ENCODE measurements at places on chromosomes 4 and X. TPM values are rescaled to one million over a fixed set of nuclear protein-coding genes. Genes with fewer than 3 reads are reported as not detected.
A peak's percentile ranks its signal among the peaks of the same experiment; 100 is the strongest.

ARR3 gene
- not detected for polyA plus RNA-seq

TBC1D1 gene
- 119 TPM for polyA plus RNA-seq

PITX2 gene
- 0.04 TPM for polyA plus RNA-seq

TMPRSS11B gene
- not detected for polyA plus RNA-seq

IL1RAPL2 gene
- polyA plus RNA-seq = 0.01 TPM

ZDHHC15 gene
- polyA plus RNA-seq = 1.2 TPM

MBNL3 gene
- polyA plus RNA-seq = 2.0 TPM

DNA sequence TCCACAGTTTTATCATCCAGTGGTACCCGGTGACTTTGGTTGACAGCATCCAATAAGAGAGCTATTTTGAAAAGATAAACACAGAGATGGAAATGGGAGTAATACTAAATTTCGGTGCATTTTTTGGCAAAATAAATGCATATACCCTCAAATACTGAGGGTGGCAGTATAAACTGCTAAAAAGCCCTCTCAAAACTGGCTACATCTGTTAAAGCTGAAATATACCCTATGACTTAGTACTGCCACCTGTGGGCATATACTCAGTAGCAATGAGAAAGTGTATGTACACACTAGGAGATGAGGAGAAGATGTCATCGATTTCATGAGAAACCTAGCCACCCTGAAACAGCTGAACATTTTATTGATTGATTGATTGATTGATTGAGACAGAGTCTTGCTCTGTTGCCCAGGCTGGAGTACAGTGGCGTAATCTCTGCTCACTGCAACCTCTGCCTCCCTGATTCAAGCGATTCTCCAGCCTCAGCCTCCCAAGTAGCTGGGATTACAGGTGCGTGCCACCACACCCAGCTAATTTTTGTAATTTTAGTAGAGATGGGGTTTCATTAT lies 12.2 kb upstream of the TMEM128 start:
- no peak overlapping the region for H3K4me3 ChIP-seq
- H3K27me3 ChIP-seq = no peaks in the 10 kb centered on the region
- peak overlapping the region; percentile 36 for H3K27ac ChIP-seq
- H3K36me3 ChIP-seq = no peaks in the 10 kb centered on the region
- DNase-seq = no peak
- H3K4me1 ChIP-seq = no peaks in the 10 kb centered on the region

DNA sequence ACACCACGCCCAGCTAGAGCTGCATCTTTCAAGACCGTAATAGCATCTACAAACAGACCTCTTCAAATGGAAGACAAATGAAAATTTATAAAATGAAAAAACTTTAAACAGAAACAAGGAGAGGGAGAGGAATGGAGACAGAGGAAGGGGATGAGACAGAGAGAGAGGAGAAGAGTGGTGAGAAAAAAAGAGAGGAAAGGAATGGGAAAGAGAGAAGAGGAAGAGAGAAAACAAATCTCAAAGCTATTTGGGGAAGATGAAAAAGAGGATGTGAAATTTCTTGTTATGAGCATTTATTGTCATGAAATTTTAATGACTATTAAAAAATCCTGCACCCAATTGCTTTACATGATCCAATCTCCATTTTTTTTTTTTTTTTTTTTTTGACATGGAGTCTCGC lies 726.9 kb downstream of the GRID2 start:
- no peaks in the 10 kb centered on the region for H3K36me3 ChIP-seq
- no peak overlapping the region for H3K4me3 ChIP-seq
- H3K27me3 ChIP-seq = no peaks in the 10 kb centered on the region
- no peaks in the 10 kb centered on the region for H3K4me1 ChIP-seq
- DNase-seq = no peak

- H3K4me3 ChIP-seq = no peak overlapping the region
- H3K36me3 ChIP-seq = no peaks in the 10 kb centered on the region
- DNase-seq = no peak
- H3K27ac ChIP-seq = peak overlapping the region; percentile 11
- no peaks in the 10 kb centered on the region for H3K27me3 ChIP-seq
- no peaks in the 10 kb centered on the region for H3K4me1 ChIP-seq
Observed at GRCh38 chr4:186642530-186642929, 81.1 kb downstream of the FAT1 start.

DNA sequence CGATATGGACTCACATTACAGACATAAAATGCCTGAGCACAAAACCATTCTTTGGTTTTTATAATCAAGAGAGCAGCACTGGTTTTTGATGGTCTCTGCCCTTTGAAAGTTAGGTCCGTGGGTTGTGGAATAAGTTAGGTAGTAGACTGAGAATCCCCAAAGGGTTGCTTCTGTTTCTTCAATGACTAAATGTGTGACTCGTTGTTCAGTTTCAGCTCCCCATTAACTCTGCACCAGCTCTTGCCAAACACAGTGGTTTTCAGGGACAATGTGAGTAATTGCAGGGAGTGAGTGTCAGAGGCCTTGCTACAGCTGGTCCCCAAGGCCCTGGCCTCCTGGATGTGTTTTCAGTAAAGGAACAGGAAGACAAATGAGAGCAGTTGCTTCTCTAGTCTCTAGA lies 24.8 kb downstream of the SMIM20 start:
- H3K27ac ChIP-seq = peak overlapping the region; percentile 69
- no peak overlapping the region for H3K4me3 ChIP-seq
- peaks cover 8% of the 10 kb centered on the region for H3K4me1 ChIP-seq
- no peaks in the 10 kb centered on the region for H3K27me3 ChIP-seq
- H3K36me3 ChIP-seq = no peaks in the 10 kb centered on the region
- peak; percentile 36 for DNase-seq

GRCh38 chr4:181757098-181757497 lies 486.1 kb upstream of the TENM3 start:
- no peaks in the 10 kb centered on the region for H3K27me3 ChIP-seq
- H3K4me1 ChIP-seq = no peaks in the 10 kb centered on the region
- H3K36me3 ChIP-seq = no peaks in the 10 kb centered on the region
- no peak overlapping the region for H3K27ac ChIP-seq

- H3K4me1 ChIP-seq = no peaks in the 10 kb centered on the region
- H3K27me3 ChIP-seq = no peaks in the 10 kb centered on the region
- DNase-seq = no peak
- no peaks in the 10 kb centered on the region for H3K36me3 ChIP-seq
- H3K4me3 ChIP-seq = no peak overlapping the region
Observed at GRCh38 chrX:25663701-25664100, 474.4 kb upstream of the MAGEB18 start.

DNA sequence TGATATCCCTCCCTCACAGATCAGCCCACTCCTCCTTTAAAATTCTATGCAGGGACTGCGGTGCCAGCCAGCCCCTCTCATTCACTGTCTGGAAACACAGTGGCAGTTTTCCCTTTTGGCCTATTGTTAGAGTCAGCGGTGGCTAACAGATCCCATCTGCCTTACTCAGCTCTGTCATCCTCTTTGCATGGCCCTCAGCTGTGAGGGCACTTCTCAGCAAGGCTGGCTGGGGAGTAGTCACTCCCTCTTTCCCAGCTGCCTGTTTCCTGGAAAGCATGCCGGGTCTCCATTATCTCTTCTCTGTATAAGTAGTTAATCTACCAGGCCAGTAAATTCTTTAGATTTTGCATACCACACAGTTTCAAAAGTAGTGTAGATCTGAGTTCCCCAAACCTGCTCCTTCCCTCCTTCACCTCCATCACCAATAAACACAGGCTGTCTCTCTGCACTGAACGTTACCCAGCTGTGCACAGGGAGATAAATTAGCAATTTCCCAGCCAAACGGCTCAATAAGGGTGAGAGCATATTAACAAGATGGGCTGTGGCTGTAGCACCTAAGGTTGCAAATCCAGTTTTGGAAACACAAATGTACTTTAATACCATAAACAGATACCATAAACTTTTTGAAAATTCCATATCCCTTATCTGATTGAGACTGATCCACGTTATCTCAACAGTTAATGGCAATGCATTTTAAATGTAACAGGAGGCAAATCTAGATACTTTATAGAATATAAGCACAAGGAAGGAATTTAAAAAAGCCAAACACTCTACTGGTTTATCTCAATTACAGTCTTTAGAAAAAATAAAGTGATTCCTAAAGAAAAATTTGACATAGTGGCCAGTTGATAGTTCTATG lies 229.3 kb downstream of the ANKRD50 start:
- DNase-seq = no peak
- no peak overlapping the region for H3K4me3 ChIP-seq
- no peaks in the 10 kb centered on the region for H3K36me3 ChIP-seq

- no peaks in the 10 kb centered on the region for H3K27me3 ChIP-seq
- no peaks in the 10 kb centered on the region for H3K4me1 ChIP-seq
- no peak for DNase-seq
Observed at GRCh38 chr4:171348090-171348489, 465.1 kb upstream of the GALNTL6 start.

DNA sequence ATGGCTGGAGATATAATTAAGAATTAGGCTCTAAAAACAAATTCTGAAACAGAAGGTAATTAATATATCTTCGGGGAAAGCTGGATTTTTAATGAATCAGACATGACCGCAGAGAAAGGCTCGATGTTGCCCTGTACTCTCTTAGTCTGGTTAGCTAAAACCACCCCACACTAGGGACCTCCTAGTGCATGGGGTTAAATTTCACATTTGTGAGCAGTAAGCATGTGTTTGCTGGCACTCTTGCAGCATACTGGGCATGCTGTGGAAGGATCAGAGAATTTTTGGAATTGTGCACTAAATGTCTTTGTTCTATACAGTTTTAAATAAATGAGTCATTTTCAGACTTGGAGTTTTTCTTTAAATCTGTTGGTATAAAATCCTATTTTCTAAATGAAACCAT lies 475.6 kb upstream of the FTHL17 start:
- no peak overlapping the region for H3K27ac ChIP-seq
- no peak for DNase-seq
- no peaks in the 10 kb centered on the region for H3K36me3 ChIP-seq
- no peak overlapping the region for H3K4me3 ChIP-seq

- no peak overlapping the region for H3K27ac ChIP-seq
- no peaks in the 10 kb centered on the region for H3K36me3 ChIP-seq
Observed at GRCh38 chr4:78446619-78447018, 105.0 kb upstream of the ANXA3 start.

All from heart right ventricle (tissue), 16 donors.